ENCODE measurements at places on chromosomes 7 and 10.
A peak's percentile ranks its signal among the peaks of the same experiment; 100 is the strongest.

- DNase-seq: no peak
Observed at GRCh38 chr7:45435131-45435530, 139.0 kb upstream of the ADCY1 start.

GRCh38 chr7:44445986-44446671 is 44.3 kb downstream of the NUDCD3 start:
- DNase-seq: no peak

DNA sequence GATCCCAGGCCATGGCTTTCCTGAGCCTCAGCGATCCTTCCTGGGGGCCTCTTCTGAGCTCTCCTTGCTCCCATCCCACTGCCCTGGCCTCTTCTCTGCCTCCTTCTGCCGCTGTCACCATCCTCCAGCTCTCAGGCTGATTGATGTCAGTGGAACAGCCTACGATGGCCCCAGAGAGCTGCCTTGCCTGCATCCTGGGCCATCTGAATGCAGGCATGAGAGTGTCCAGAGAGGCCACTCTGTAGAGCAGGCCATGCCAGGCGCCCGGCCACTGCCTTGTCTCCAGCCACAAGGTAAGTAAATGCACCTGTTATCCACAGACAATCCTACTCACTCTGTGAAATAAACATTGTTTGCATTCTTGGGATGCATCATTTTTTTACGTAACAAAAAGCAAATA is 171.4 kb upstream of the PPP2R2D start:
- DNase-seq: no peak

- no peak for DNase-seq
Observed at GRCh38 chr7:50418526-50419290, 31.4 kb downstream of the FIGNL1 start.

GRCh38 chr7:14858410-14858809 is 44.1 kb downstream of the DGKB start:
- no peak for DNase-seq

GRCh38 chr10:2936816-2937215 is 130.5 kb upstream of the PFKP start:
- no peak for DNase-seq

- DNase-seq: no peak
Observed at GRCh38 chr10:21183025-21183424, 285.9 kb upstream of the NEBL start.

DNA sequence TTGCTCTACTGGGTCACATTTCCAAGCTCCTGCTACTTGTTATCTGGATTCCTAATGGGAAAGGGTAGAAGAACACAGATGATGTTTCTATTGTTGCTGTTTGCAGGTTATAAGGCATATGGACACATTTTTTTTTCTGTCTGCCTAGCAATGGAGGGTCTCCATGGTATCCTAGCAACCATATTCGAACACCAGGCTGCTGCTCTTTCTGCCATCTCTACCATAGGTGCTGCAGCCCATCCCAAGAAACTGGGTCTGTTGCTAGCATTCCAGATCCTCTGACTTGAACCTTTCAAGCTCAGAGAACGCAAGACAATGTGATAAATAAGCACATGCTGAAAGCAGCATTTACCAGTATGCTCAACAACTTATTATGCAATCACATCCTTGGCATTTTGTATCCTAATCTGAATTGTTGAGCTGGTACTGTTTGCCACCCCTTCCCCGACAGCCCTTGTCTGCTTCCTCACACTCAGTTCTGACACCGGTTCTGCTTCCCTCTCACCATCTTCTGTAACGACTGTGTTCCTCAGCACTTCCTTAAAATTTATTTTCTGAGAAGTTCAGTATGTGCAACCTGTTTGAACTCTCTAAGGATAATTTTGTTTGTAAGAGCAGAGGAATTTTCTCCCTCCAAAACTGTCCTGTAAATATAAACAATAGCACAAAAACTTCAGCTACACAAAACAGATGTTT is 6.2 kb downstream of the PRKG1 start:
- DNase-seq: no peak

GRCh38 chr10:67926951-67927350 is 42.5 kb downstream of the SIRT1 start:
- DNase-seq: no peak

- no peak for DNase-seq
Observed at GRCh38 chr7:91434836-91435235, 170.6 kb downstream of the FZD1 start.

- no peak for DNase-seq
Observed at GRCh38 chr7:18916826-18917225, 200.6 kb downstream of the TWIST1 start.

DNA sequence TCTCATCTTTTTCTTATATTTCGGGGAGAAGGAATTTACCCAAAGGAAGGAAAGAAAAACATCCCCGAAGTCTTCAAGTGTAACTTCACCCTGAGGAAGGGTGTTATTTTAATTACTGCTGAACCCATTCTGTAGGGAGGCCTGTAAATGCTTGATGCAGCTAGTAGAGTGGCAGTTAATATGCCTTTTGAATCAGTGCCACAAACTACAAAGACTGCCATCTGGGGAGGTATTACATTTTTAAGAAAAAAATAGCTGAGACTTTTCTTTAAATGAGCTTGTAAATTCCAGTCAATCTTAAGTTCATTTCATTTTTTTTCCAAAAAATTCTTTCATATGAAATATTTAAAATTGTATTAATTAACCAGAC is 233.1 kb upstream of the FERD3L start:
- DNase-seq: no peak

- DNase-seq: no peak
Observed at GRCh38 chr7:94374721-94375566, 19.8 kb upstream of the COL1A2 start.

DNA sequence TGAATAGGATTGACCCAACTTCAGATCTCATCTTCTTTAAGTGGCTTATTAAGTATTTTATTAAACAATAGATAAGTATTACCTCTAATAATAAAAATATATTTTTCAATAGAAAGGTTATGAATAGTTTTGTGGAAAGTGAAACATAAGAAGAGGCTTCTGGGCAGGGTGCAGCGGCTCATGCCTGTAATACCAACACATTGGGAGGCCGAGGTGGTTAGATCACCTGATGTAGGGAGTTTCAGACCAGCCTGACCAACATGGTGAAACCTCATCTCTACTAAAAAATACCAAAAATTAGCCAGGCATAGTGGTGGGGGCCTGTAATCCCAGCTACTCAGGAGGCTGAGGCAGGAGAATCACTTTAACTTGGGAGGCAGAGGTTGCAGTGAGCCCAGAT is 26.5 kb downstream of the GPR85 start:
- DNase-seq: no peak

GRCh38 chr10:102646610-102647442 is 2.5 kb downstream of the TRIM8 start:
- DNase-seq: peak; percentile 42

- DNase-seq: no peak
Observed at GRCh38 chr10:72318418-72319262, 36.1 kb downstream of the DNAJB12 start.

DNA sequence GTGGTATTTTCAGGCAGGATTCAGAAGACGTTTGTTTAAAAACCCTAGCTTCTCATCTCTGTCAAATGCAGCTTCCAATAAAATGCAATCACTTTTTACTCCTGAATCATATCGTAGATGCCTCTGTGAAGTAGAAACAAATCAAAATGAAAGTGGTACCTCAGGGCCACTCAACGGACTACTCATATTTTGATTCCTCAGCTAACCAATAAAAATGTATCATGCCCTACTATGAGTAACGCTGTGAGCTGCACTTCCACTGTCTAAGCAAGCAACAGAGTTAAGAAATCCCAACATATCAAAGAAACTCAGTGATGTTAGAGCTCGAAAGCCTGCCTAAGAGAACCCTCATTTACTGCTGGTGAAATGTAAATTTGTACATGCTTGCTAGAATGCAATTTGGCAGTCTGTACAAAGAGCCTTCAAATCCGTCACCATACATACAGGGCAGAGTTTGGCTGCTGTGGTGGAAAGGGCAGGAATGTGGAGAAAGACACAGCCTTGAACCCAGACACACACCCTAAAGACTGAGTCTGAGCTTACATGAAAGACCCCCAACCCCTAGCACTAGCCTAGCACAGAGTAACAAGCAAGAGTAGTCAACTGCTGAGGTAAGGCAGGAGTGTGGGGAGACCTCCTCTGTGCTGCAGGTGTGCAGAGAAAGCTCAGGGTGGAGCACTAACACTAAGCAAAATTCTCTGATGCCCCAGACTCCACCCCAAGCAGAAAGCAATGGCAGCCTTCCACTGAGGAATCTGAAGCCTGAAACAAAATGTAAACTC is 151.5 kb downstream of the ANK3 start:
- DNase-seq: peak; percentile 4

DNA sequence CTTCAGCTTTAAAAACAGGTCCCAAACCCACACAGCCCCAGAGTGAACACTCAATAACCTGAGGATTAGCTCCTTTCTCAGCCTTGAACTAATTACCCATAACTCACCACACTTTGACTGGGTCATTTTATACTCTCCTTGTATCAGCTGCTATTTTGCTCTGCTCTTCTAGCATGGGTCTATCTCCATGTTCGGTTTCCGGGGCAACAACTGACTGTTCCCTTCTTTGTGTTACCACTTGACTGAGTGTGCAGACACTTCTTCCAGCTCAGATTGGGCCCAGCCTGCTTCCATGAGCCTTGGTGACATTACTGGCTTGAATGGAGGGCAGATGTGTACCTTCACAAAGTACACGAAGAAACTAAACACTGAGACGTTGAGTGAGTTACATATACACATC is 31.5 kb upstream of the PRPS1L1 start:
- no peak for DNase-seq

- DNase-seq: no peak
Observed at GRCh38 chr7:38615665-38616064, 15.5 kb downstream of the AMPH start.

DNA sequence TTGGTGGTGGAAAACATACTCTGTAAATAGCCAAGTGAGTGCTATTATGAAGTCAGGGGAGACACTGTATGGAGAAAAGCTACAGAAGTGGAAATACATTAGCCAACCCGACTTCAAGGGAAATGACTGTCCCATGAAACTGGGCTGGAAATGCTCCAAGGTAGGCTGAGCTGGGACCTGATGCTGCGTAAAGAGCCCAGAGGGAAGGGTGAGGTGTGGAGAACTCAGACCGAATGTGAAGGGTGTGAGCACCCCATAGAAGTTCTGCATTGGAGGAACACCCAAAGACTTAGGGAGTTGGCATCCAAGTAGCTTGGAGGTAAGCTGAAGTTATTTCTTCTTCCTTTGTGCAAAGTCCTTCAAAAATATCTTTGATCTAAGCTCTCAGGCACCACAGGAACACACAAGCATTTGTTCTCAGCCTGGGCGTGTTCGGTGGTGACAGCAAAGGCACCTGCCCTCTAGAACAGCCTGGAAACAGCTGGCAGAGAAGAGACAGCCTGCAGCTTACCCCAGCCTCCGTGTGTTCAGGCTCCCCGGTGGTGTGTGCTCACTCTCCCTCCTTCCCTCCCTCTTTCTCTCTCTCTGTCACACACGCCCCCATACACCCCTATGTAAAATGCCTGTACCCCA is 19.1 kb upstream of the GJD4 start:
- DNase-seq: no peak

- DNase-seq: no peak
Observed at GRCh38 chr7:31922848-31923247, 147.4 kb downstream of the PDE1C start.

- DNase-seq: peak; percentile 53
Observed at GRCh38 chr7:45196374-45196773, 38.8 kb downstream of the RAMP3 start.

GRCh38 chr7:41915871-41916270 is 213.0 kb upstream of the INHBA start:
- no peak for DNase-seq

DNA sequence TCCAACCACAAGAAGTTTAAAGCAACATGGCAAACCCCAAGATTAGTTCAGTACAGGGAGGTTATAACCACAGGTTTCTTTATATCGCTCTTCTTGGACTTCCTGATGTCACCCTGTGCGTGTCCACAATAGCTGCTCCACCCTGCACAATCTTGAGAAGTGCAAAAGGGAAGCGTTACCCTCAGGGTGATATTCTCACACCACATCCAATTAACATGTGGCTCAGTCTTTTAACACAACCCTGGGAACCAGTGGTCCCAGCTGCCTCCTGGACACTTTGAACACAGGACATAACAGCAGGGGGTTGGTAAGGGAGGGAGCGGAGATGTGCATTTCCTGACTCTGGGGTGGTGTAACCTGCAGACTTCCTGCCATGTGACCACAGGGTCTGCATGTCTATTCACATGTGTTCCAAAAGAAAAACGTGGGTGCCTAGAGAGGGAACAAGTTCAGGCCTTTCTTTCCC is 64.6 kb downstream of the GSAP start:
- peak; percentile 24 for DNase-seq

- no peak for DNase-seq
Observed at GRCh38 chr10:59433720-59434428, 71.5 kb upstream of the FAM13C start.

GRCh38 chr7:47501406-47501805 is 80.5 kb downstream of the TNS3 start:
- DNase-seq: no peak

DNA sequence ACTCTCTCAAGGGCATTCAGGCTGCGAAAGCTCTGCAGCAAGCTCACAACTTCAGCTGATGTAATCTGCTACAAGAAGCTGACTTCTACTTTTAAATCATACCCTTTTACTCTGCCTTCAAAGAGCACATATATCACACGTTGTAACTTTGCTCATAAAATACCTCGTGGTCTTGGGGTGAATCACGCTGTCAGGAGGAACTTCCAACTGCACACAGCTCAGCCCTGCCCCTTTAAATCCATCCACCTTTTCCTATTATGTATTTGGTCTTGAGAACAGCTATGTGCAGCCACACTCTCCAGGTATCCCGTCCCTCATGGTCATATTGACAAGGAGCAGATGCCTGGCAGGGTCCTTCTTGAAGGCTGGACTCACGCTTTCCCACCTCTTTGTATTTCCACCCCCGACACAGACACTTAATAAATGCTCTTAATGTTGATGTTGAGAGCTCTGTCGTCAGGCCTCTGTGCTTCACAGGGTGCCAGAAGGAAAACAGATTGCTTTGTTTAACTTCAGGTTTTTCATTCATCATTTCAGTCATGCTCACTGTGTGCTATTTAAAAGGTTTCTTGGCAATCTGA is 47.6 kb downstream of the ICA1 start:
- DNase-seq: no peak

- no peak for DNase-seq
Observed at GRCh38 chr7:79217468-79217867, 236.0 kb downstream of the MAGI2 start.

DNA sequence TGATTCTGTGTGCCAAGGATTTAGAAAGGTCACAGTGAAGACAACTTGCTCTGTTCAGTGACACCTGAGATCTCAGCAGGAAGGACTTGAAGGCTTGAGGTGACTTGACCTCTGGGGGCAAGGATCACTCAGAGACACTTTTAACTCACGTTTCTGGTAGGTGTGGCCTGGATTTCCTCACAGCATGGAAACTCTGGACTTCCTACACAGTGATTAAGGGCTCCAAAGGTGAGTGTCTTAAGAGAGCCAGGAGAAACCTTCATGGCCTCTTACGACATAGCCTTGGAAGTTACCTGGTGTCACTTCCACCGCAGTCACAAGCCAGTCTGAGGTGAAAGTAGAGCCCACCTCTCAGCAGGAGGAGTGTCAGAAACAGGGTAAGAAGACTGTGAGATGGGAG is 38.1 kb upstream of the ADO start:
- no peak for DNase-seq

GRCh38 chr7:17043012-17043877 is 161.5 kb upstream of the AGR3 start:
- DNase-seq: no peak

- DNase-seq: no peak
Observed at GRCh38 chr7:36928311-36928710, 204.0 kb upstream of the AOAH start.

- DNase-seq: no peak
Observed at GRCh38 chr10:75611172-75611992, 180.0 kb downstream of the LRMDA start.
